Activated CD4-positive, alpha-beta T cell treated with anti-CD3 and anti-CD28 coated beads, Interleukin-2, amount 50 U/mL, for 4 hours (primary cell): ENCODE measurements at places on chromosomes 2 and 18.

GRCh38 chr2:216216951-216217903 is 108.1 kb downstream of the XRCC5 start:
- DNase-seq = no peak

DNA sequence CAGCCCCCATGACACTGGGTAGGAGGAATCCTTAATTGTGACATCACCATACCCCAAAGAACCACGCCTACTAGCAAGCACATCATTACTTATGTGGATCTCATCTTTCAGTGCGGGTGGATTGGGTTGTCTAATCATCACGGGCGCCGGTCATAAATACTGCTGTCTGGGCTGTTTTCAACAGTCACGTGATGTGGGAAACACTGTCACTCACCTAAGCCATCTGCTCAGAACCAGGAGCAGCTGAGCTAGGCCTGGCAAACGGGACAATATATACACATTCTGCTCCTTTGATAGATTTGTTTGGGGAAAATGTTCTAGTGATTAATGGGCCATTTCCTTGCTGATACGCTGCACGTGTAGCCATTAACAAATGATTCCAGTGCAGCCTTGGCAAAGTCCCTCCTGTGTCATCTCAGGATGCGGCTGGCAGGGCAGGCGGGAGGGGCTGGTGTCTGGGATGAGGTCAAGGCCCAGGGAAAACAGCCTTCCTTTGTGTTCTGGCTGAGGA is 145.9 kb upstream of the COPS8 start:
- DNase-seq = no peak

DNA sequence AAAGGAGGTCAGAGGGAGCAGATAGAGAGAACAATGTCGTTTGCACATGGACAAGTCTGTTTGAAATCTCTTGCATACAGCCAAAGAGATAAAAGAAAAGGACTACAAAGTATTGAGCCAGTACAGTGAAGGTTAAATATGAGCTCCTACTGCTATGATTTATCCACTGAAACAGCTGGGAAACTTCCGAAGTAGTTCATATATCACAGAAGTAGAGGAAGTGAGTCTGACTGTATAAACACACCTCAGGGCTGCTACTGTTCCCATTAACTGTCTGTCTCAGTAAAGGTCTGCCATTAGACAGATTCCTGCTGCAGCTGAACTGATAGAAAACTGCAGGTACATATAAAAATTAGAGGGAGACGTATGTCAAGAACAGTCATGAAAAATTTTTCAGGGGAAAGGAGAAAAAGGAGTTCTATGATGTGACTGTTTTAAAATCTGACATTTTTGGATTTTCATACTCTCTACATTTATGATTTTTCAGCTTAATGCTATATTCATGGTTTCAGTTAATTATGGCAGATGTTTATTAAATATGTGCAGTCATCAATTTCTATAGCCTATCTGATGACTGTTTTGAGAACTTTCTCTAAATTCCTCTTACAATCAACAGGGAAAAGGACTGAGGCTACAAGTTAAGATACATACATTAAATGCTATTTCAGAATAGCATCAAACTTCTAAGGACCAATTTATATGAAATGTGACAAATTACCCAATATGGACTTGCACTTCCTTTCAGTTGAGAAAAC is 364.7 kb downstream of the ERBB4 start:
- no peak for DNase-seq

GRCh38 chr18:67926929-67927864 is 410.7 kb upstream of the DSEL start:
- no peak for DNase-seq

DNA sequence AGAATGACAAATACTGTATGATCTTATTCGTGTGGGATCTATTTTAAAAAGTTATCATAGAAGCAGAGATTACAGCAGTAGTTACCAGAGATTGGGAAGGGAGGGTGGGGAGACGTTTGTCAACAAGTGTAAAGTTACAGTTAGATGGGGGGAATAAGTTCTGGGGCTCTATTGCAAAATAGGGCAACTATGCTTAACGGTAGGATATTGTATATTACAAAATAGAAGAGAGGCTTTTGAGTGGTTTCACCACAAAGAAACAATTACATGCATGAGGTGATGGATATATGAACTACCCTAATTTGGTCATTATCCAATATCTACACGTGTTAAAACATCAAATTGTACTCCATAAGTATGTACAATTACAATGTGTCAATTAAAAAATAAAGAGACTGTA is 123.4 kb upstream of the NOSTRIN start:
- no peak for DNase-seq

DNA sequence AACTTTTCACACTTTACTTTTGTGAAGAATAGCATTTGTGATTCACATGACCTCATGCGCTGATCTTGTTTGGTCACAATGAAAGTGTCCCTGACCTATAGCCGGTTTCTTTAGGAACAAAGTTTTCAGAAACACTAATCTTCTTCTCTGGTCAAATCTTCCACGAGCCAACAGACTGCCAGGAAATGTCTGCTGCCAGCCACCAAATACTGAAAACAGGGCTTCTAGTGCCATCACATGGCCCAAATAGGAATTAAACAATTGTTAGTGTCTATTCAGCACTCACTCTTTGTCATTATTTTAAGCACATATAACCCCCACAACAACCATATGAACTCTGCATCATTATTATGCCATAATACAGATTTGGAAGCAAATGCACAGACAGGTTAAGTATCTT is 286.5 kb upstream of the SYT4 start:
- DNase-seq = no peak

DNA sequence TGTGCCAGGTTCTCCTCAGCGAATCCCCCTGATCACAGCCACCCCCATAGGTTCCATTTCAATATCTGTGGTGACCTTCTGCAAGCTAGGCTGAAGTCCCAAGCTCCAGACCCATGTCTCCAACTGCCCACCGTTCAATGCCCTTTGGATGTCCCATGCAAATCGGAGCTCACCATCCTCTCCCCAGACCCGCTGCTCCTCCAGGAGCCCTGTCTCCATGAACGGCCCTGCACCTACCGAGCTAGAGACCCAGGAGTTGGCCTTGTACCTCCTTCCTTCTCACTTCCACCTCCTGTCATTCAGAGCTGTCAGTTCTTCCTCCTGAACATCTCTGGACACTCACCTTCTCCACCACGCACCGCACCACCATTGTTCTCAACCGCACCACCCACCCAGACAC is 1.0 kb upstream of the FAHD2A start:
- DNase-seq = no peak

DNA sequence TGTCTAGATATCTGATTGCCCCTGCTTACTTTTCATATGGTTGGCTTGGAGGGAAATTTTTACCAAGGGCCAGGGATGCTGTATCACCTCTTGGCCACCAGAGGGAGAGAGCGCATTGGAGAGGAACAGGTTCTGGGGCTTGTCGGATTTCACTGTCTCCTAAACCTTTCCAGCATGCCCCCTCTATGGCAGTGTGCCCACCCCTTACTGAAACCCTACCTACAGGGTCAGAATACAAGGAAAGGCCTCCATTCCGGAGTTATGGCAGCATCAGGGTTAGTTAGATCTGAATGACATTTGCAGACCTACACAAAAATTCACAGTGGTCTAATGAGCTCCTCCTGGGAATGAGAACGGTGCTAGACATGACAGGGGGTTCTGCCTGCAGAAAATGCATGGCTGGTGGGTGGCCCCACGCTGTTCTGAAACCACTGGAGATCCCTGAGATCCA is 5.8 kb downstream of the SLC14A2 start:
- peak; percentile 11 for DNase-seq
